ENCODE measurements at places on chromosomes 7 and 10.
A peak's percentile ranks its signal among the peaks of the same experiment; 100 is the strongest.

GRCh38 chr7:152870106-152870693, 110.6 kb downstream of the ACTR3B start:
- no peak for DNase-seq

GRCh38 chr7:111910656-111911055, 295.5 kb downstream of the DOCK4 start:
- no peak for DNase-seq

GRCh38 chr10:5018134-5018533, 14.5 kb upstream of the AKR1C2 start:
- DNase-seq = no peak

DNA sequence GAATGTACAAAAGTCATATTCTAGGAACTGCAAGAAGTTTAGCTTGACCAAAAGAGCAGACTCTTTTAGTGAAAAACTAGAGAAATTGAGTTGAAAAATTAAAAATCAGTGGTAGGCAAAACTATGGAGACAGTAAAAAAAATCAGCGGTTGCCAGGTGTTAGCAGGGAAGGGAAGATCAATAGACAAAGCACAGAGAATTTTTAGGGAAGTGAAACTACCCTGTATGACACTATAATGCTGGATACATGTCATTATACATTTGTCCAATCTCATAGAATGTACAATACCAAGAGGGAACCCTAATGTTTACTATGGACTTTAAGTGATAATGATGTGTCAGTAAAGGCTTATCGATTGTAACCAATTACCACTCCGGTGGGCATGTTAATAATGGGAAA, 761.9 kb downstream of the MAGI2 start:
- DNase-seq = no peak

DNA sequence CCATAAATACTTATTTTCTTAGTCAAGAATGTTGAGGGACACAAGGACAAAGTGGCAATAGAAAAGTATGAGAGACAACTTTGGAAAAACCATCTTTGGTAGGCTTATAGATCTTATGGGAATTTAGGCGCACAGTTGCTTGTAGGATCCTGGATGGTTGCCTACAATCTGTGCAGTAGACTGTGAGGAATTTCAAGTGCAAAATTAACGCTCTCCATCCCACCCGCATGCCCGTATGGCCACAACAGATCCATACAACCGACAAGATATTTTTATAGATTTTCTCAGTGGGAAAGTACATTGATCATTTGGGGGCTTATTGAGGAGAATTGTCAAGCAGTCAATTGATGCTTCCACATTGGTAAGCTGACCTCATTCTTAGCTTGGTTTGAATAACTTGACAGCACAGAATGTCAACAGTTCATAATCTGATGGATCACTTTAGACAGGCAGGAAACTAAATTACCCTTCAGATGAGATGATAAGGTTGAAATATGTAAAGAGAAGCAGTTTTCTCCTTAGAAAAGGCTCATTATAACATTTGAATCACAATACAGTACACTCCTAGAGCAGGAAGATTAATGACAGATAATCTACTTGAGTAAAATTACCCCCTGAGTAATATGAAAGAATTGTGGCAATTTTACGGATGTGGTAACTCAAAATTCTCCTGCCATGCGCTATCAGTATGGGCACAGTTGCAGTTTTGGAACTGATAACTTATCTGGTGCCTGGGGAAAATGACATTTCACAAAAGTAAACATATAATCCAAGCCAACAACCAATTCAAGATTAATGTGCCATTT, 479.7 kb downstream of the KIF20B start:
- no peak for DNase-seq

GRCh38 chr10:97849103-97849686, 448 bp upstream of the GOLGA7B start:
- DNase-seq = no peak

DNA sequence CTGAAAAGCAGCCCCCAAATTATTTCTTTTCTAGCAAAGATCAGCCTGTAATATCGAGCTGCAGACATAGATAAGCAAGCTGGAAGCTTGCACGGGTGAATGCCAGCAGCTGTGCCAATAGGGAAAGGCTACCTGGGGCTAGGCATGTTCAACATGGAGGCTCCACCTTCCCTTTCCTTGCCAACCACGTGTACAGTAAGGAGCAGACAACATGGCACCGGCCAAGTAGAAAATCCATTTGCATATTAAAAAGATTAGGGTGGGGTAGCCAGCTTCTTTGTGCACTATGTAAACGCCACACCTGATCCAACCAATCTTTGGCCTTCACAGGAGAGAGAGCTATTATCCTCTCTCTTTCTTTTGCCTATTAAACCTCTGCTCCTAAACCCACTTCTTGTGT, 56.7 kb upstream of the SEPHS1 start:
- no peak for DNase-seq

DNA sequence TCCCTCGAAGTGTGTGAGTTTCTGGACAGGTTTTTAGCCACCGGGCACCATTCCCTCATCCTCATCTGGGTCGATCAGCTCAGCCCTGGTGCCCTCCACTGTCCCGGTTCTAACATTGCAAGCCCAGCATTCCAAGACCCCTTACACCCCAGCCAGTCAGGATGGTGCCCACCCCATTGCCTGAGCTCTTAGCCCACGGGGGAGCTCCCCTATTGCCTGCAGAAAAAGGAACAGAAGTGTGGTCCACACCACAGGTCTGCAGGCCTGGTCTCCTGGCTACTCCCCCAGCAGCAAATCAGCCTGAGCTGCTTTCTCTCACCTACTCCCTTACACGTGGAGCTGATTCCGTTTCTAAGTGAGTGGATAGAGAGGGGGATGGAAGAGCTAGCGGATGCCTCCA, 4.8 kb downstream of the CALML5 start:
- DNase-seq = no peak

DNA sequence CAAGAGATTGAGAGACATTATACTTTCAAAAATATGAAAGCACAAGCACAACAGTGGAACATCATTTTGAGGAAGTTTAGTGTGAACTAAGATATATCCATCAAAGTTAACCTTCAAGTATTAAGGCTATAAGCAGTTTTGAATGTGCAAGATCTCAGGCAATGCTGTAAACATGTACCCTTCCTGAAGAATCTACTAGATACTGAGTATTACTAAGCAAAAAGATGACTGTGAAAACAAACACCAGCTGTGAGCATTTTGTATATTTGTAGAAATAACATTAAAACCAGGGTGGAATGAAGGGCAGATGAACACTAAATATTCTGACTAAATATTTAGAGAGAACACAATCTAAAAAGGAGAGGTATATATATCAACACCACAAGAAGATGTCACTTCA, 41.3 kb upstream of the ADRA2A start:
- no peak for DNase-seq

- DNase-seq = no peak
Measured at GRCh38 chr10:83880252-83880791, 259.0 kb upstream of the GHITM start.

GRCh38 chr10:64011912-64012714, 490.9 kb downstream of the REEP3 start:
- DNase-seq = no peak

DNA sequence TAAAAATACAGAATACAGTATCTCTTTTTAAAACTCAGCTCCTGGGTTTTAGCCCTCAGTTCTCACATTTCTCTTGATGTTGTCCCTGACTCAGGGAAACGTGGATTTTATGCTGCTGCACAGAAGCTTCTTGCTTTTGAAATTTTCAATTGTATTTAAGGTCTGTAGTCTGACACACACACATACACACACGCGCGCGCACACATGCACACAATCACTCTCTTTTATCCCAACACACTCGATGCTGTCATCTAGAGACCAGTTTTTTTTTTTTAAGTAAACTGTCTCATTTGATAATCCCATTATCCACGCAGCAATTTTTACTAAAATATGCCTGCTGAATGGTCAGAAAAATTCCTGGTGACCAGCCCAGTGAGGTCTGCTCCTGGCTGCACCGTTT, 108.6 kb downstream of the KMT2E start:
- no peak for DNase-seq

GRCh38 chr7:90267263-90267858, 22.4 kb downstream of the CFAP69 start:
- no peak for DNase-seq

GRCh38 chr7:36217211-36217960, 64.3 kb downstream of the EEPD1 start:
- DNase-seq = no peak

- DNase-seq = no peak
Measured at GRCh38 chr7:80838643-80839042, 80.2 kb downstream of the SEMA3C start.

GRCh38 chr7:21200503-21200902, 227.4 kb upstream of the SP4 start:
- DNase-seq = no peak

DNA sequence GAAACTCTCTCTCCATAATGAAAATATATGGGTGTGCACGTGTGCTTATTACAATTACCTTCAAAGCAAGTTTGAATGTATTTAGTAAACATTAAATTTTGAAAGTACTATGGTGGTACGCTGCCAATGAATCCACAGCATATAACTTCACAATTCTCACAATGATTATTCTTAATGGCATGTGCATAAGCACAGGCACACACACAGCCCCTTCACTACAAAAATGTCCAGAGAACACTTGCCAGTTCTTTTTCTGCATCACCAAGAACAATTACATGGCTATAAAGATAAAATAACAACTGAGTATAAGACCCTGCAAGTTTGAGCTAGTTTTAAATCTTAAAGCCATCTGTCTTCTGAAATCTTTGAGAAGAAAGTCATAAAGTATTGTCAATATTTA, 22.2 kb downstream of the SGCE start:
- no peak for DNase-seq

DNA sequence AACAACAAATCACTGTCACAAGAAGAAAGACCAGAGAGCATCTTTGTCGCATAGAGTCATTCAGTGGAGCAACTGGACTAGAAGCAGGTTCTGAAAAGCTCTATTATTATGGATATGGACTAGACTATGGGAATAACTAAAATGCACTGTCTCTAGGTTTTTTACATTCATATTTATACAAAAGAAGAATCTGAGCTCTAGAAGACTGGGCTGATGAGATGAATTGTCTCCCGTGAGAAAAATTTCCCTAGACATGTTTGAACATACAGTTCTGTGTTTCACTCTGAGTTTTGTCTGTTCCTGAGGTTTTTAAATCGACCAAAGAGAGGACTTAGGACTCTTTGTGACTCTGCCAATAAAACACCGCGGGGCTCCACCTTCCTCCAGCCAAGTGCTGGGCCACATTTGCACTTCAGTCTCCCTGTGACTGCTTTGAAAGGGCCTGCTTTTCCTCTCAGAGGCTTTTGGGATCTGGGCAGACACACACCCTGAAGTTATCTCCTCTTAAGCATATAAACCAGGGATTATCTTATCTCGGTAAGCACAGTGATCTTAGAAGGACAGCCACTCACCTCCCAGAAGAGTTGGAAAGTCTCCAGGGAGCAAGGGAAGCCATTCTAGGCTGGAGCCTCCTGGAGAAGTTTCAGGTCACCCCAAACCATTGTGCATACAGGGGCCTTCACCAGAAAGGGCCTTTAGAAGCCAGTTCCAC, 101.0 kb upstream of the JCAD start:
- DNase-seq = no peak

GRCh38 chr10:29254123-29255046, 34.5 kb upstream of the LYZL1 start:
- DNase-seq = no peak

- no peak for DNase-seq
Measured at GRCh38 chr10:114294549-114294948, 55.5 kb downstream of the VWA2 start.

DNA sequence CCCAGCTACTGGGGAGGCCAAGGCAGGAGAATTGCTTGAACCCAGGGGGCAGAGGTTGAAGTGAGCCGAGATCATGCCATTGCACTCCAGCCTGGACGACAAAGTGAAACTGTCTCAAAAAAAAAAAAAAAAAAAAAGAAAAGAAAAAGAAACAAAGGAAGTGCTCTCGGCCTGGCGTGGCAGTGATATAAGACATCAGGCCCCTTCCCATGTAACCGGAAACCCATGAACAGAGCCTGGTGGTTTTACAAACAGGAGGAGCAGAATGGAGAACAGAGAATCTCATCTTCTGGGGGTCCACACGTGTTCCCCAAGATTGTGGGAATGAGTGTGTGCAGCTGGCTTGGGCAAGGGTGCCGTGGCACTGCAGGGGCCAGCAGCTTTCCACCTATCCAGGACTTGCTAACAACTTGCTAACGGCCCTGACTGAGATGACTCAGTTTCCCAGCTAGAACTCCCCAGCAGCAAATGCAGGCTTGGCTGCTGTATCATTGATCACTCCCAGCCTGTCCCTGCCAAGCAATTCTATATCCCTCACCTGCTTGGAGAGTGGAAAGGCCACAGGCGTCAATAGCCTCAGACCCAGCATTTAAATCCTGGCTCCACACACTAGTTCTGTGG, 103.0 kb downstream of the COL26A1 start:
- DNase-seq = no peak

- DNase-seq = peak; percentile 8
Measured at GRCh38 chr10:131178521-131179331, 132.8 kb downstream of the TCERG1L start.

DNA sequence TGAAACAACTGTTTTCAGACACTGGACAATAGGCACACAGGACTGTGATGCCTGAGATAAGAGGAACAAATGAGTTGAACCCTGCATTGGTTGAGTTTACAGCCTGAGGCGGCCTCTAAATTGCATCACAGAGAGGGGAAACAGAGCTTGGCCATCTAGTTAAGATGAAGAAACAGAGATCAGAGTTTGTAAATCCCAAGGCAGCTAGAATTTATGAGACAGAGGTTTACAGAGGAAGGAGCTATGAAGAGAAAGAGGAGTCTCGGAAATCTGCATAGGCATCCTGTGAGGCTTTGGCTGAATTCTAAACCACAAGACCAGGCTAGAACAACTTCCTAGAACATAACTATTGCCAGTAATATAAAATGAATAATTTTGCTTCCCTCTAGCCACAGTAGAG, 41.0 kb upstream of the OIT3 start:
- DNase-seq = no peak

GRCh38 chr7:31782411-31782991, 95.5 kb downstream of the PPP1R17 start:
- peak; percentile 86 for DNase-seq

DNA sequence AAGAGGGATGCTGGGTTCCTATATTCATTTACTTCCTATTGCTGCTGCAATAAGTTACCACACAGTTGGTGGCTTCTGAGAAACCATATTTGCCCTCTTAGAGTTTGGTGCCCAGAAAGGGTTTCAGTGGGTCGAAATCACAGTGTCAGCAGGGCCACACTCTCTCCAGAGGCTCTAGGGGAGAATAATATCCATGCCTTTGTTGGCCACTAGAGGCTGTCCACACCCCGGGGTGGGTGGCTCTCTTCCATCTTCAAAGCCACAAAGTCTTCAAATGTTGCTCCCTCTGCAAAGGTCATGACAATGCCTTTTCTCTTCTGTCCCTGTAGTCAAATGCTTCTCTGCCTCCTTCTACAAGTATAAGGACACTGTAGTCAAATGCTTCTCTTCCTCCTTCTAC, 989.4 kb downstream of the CCSER2 start:
- no peak for DNase-seq

- no peak for DNase-seq
Measured at GRCh38 chr7:115014794-115015193, 92.9 kb downstream of the MDFIC start.

- DNase-seq = no peak
Measured at GRCh38 chr10:31149835-31150512, 118.3 kb upstream of the ZNF438 start.

All from NCI-H1694 (cell line).